Activated T-helper 2 cell treated with anti-CD3 and anti-CD28 coated beads, Interferon-gamma antibody, Interleukin-2, Interleukin-4, amounts not matched to agents 10 μg/mL and 5 μg/mL and 100 μg/mL, durations not matched to agents 14 hours and 24 hours and 36 hours (primary cell): ENCODE measurements at places on chromosomes 16 and 17. TPM values are rescaled to one million over a fixed set of nuclear protein-coding genes. Genes with fewer than 3 reads are reported as not detected.

The ACE gene
- not detected in 2 replicates for total RNA-seq

DNA sequence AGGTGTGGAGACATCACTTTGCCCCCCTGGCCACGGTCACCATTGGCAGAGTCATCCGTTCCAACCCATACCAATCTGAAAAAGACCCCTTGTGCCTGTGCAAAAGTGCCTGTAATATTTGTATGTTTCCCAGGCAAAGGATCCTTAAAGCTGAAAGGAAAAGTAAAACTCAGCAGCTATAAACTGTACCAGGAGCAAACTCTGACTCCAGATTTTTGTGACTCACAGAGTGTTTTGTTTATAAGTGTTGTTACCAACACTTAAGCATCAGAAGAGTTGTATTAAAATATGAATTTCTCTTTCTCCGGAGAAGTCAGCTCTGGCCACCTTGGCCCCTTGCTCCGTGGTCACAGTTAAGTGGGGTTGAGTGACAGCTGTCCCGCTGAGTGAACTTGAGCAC lies 75.9 kb downstream of the IRX6 start:
- H3K36me3 ChIP-seq: no peaks in the 10 kb centered on the region
- no peak overlapping the region for H3K27ac ChIP-seq
- DNase-seq: no peak
- H3K27me3 ChIP-seq: peaks cover 4% of the 10 kb centered on the region

The CA5A gene
- total RNA-seq: not detected in 2 replicates

DNA sequence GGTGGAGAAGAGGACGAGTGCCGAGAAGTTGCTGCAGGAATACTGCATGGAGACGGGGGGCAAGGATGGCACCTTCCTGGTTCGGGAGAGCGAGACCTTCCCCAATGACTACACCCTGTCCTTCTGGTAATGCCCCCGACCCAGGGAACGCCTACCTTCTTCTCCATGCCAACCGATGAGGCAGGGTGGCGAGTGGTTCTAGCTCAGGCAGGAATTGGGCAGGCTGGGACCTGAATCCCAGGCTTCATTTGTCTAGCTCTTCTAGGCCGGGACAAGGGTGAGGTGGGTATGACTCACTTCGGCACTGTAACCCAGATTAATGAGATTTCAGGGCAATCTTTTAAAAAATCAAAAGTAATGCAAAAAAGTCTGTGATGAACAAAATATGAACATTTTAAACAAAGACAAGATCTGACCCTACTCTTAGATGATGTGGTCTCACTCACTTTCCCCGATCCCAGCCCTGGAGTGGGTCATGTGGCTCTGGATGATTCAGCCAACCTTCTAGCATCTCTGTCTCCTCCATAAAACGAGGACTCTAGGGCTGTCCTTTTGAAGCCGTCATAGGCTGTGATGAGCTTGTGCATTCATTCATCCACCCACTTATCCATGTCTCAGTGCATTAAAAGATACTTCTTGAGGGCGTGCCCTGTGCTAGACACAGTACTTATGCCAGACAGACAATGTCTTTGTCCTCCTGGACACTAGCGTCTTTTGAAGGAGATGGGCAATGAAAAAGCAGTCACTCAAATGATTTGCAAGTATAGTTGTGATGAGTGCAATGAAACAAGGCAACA lies 102.6 kb downstream of the SDR42E1 start:
- no peaks in the 10 kb centered on the region for H3K27me3 ChIP-seq
- H3K4me1 ChIP-seq: no peaks in the 10 kb centered on the region
- H3K4me3 ChIP-seq: no peak overlapping the region
- no peak for DNase-seq

DNA sequence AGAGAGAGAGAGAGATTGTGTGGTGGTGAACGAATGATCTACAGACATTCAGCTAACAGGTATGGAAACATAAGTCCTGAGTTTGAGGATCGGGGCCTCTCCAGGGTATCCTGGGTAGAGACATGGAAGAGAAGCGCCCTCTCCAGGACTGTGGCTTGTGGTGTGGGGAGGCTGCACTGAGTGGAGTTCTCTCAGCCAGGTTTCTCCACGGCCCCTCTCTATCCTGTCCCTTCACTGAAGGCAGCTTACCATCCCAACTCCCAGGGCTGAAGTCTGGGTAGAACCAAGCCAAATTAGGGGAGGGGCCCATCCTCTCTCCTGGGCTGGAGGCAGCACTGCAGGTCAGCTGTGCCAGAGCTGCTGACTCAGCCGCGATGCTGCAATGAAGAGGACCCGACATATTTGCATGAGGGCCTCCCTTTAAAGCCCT lies 6.2 kb downstream of the C1QL1 start:
- H3K4me1 ChIP-seq: peaks cover 6% of the 10 kb centered on the region
- H3K36me3 ChIP-seq: peaks cover 4% of the 10 kb centered on the region
- no peak overlapping the region for H3K4me3 ChIP-seq
- DNase-seq: no peak
- H3K27me3 ChIP-seq: peaks cover 65% of the 10 kb centered on the region

- H3K4me3 ChIP-seq: no peak overlapping the region
- peaks cover 6% of the 10 kb centered on the region for H3K36me3 ChIP-seq
- no peak overlapping the region for H3K27ac ChIP-seq
- DNase-seq: no peak
- H3K27me3 ChIP-seq: no peaks in the 10 kb centered on the region
Measured at GRCh38 chr16:17318238-17318637, 152.5 kb downstream of the XYLT1 start.

DNA sequence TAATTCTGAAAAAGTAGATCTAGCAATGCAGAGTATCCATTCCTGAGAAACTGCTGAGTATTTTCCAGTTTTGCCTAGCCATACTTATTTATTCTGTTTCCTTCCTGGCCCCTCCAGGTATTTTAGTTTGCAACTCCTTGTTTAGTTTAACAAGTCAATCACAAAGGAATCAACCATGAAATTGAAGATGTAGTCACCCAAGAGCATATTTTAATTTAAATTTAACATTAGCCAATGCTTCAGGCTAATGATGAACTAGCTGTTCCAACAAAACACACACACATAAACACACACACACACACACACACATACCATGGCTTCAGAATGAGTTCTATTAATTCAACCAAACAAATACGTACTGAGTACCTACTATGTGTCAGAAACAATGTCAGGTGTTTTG lies 332.8 kb upstream of the ERCC4 start:
- no peaks in the 10 kb centered on the region for H3K36me3 ChIP-seq
- no peaks in the 10 kb centered on the region for H3K4me1 ChIP-seq
- DNase-seq: no peak
- no peaks in the 10 kb centered on the region for H3K27me3 ChIP-seq
- H3K27ac ChIP-seq: no peak overlapping the region
- no peak overlapping the region for H3K4me3 ChIP-seq

GRCh38 chr17:43755389-43755875 lies 3.2 kb downstream of the SOST start:
- peaks cover 43% of the 10 kb centered on the region for H3K27me3 ChIP-seq
- peak; percentile 18 for DNase-seq
- H3K4me3 ChIP-seq: no peak overlapping the region
- no peak overlapping the region for H3K27ac ChIP-seq

- peaks cover 83% of the 10 kb centered on the region for H3K36me3 ChIP-seq
- H3K4me3 ChIP-seq: no peak overlapping the region
- H3K4me1 ChIP-seq: peaks cover 5% of the 10 kb centered on the region
- DNase-seq: no peak
Measured at GRCh38 chr17:1882836-1883235, 53.0 kb downstream of the RPA1 start.

The MYLK3 gene
- total RNA-seq: 0.25 and 0.32 TPM in 2 replicates

The SEZ6 gene
- not detected in 2 replicates for total RNA-seq

The HCRT gene
- not detected in 2 replicates for total RNA-seq

The NFATC2IP gene
- 98.3 and 106 TPM in 2 replicates for total RNA-seq

- peaks cover 2% of the 10 kb centered on the region for H3K27me3 ChIP-seq
- peaks cover 9% of the 10 kb centered on the region for H3K4me1 ChIP-seq
- DNase-seq: no peak
- no peak overlapping the region for H3K27ac ChIP-seq
Measured at GRCh38 chr17:70120425-70120824, 45.4 kb downstream of the KCNJ16 start.

DNA sequence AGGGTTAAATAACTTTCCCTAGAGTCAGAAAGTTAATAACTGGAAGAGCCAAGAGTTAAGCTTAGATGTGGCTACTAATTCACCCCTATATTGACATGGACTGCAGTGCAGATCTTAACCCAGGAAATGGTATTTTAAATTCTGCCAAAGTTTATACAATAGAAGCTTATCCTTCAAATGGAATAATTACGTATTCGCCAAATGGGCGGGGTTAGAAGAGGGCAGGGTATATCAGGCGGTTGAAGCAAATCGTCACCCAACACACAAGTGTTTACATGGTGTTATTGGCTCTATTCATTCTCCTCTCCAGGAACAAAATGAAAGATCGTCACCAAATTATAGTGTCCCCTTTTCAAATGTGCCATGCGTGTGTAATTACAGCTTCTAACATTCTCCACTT lies 182.7 kb downstream of the PRKCB start:
- no peak overlapping the region for H3K4me3 ChIP-seq
- peaks cover 26% of the 10 kb centered on the region for H3K4me1 ChIP-seq
- H3K36me3 ChIP-seq: peaks cover 11% of the 10 kb centered on the region
- no peaks in the 10 kb centered on the region for H3K27me3 ChIP-seq
- no peak for DNase-seq
- H3K27ac ChIP-seq: no peak overlapping the region

The CD19 gene
- total RNA-seq: 0.18 and 0.23 TPM in 2 replicates

GRCh38 chr17:72723711-72724110 lies 368.8 kb downstream of the SLC39A11 start:
- peaks cover 53% of the 10 kb centered on the region for H3K4me1 ChIP-seq
- H3K27ac ChIP-seq: no peak overlapping the region
- no peak for DNase-seq
- H3K27me3 ChIP-seq: no peaks in the 10 kb centered on the region
- H3K36me3 ChIP-seq: peaks cover 3% of the 10 kb centered on the region
- no peak overlapping the region for H3K4me3 ChIP-seq

The NPIPB8 gene
- total RNA-seq: 1.5 and 2.1 TPM in 2 replicates

- no peak overlapping the region for H3K4me3 ChIP-seq
- H3K27me3 ChIP-seq: no peaks in the 10 kb centered on the region
- no peak for DNase-seq
- H3K4me1 ChIP-seq: no peaks in the 10 kb centered on the region
- H3K36me3 ChIP-seq: peaks cover 3% of the 10 kb centered on the region
Measured at GRCh38 chr16:28573738-28574718, 20.3 kb downstream of the SGF29 start.

The TBC1D3I gene
- 1.1 and 1.2 TPM in 2 replicates for total RNA-seq

- H3K36me3 ChIP-seq: no peaks in the 10 kb centered on the region
- peaks cover 4% of the 10 kb centered on the region for H3K27me3 ChIP-seq
- H3K4me3 ChIP-seq: no peak overlapping the region
- peaks cover 24% of the 10 kb centered on the region for H3K4me1 ChIP-seq
- H3K27ac ChIP-seq: no peak overlapping the region
Measured at GRCh38 chr17:70139449-70139993, 29.8 kb upstream of the KCNJ2 start.

The TVP23B gene
- 31.4 and 37.5 TPM in 2 replicates for total RNA-seq

DNA sequence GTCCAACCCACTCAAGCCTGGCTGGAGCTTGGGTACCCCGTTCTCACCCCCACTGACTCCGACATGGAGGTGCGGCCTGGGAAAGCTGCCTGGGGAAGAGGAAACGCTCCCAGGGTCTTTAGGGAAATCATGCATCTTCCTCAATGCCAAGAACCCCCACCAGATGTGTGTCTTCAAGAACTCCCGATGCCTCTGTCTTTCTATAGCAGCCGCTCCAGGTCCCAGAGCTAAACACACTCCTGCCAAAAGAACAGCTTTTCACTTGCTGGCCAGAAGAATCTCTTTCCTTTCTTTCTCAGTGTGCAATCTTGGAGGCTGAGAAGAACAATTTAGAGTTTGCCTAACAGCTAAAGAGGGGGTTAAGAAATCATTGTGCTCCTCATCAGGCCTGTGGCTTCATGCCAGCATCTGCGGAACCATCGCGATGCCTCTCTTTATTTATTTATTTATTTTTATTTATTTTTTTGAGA lies 41.1 kb upstream of the MTSS2 start:
- H3K27ac ChIP-seq: no peak overlapping the region
- H3K4me3 ChIP-seq: no peak overlapping the region
- DNase-seq: no peak
- H3K4me1 ChIP-seq: no peaks in the 10 kb centered on the region

The USP36 gene
- 103 and 105 TPM in 2 replicates for total RNA-seq

DNA sequence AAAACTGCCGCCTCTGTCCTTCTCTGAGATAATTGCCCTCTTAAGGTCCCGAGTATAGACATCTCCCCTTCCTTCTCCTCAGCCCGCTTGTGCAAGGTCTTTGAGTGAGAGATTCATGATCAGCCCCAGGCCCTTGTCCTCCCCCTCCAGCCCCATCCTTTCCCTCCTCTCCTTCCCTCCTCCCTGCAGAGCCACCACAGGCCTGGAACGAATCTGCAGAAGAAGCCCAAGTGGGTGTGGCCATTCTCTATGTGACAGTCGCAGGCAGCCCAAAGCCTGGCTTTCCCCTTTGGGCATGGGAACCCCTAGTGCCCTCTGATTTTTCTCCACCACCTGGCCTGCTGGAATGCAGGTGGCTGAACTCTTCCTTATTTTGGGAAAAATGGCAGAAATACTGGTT lies 7.2 kb upstream of the NDRG4 start:
- DNase-seq: no peak
- peaks cover 6% of the 10 kb centered on the region for H3K4me1 ChIP-seq

DNA sequence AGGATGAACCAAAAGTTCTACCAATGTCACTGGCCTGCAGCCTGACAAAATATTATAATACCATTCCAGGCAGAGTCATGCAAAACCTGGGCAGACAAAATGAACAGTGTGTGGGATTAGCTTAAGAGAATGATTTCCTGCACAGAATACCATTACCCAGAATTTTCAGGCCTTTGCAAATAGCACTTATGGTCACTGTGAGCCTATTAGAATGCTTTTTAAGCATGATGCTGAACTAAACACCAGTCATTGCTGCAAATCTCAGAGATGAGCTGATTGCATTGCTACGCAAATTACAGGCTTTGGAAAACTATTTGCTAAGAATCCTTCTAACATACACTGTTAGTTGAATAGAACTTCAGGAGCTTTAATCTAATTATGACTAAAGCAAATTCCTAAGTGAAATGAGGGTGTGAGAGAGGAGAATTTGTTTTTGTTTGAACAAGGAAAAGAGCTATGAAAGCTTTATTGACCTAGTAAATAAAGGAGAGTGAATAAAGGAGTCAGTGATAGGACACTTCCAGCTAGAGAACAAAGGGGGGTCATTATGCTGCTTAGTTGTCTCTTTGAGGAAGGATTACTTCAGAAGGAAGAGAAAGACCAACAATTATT lies 398.8 kb downstream of the HS3ST3B1 start:
- H3K27ac ChIP-seq: no peak overlapping the region
- no peak for DNase-seq
- H3K4me1 ChIP-seq: no peaks in the 10 kb centered on the region
- no peaks in the 10 kb centered on the region for H3K27me3 ChIP-seq

DNA sequence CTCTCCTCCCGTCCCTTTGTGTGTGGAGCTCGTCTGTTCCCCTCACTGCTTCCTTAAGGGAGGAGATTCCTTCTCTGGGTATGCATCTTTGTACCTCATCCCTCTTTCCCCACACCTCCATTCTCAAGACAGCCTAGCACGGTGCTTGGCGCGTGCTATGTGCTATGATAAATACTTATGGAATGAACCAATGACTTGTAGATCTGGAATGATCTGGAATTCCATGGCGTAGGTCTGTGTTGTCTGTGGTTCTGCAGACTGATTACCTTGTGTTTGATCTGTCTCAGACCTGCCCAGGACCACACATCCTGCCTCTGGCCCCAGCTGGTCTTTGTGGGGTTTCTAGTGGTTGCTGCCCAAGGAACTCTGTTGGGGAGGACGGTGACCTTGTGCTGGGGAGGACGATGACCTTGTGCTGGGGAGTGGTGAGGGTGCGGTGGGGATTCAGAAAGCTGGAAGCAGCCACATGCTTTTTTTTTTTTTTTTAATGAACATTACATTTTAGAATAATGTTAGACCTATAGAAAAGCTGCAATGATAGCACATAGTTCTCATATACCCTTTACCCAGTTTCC lies 33.5 kb upstream of the ETV4 start:
- no peak overlapping the region for H3K4me3 ChIP-seq
- no peak overlapping the region for H3K27ac ChIP-seq
- H3K36me3 ChIP-seq: no peaks in the 10 kb centered on the region

The CCL16 gene
- not detected in 2 replicates for total RNA-seq
